ENCODE measurements at places on chromosomes 3 and 15.

- no peak for DNase-seq
These were observed 17.5 kb downstream of the RGMA start for GRCh38 chr15:93071469-93071936.

GRCh38 chr3:27927882-27928281 lies 205.8 kb upstream of the EOMES start:
- no peak for DNase-seq

DNA sequence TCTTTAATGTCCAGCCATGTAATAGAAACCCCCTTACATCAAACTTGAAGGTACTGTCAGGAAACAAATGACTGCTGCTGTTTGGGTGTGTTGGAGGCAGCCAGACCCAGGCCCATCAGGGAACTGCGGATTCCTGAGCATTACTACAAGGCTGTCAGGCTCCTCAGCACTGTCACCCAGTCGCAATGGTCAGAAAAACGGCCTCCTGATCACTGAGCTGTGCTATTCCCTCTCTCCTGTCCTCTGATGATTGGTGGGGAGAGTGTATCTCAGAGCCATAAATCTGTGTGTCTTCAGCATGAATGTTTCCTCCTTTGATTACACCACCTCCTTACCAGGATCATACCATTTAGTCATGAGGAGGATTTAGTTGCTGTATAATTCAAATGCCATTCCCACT lies 135.2 kb upstream of the GADL1 start:
- DNase-seq: no peak

DNA sequence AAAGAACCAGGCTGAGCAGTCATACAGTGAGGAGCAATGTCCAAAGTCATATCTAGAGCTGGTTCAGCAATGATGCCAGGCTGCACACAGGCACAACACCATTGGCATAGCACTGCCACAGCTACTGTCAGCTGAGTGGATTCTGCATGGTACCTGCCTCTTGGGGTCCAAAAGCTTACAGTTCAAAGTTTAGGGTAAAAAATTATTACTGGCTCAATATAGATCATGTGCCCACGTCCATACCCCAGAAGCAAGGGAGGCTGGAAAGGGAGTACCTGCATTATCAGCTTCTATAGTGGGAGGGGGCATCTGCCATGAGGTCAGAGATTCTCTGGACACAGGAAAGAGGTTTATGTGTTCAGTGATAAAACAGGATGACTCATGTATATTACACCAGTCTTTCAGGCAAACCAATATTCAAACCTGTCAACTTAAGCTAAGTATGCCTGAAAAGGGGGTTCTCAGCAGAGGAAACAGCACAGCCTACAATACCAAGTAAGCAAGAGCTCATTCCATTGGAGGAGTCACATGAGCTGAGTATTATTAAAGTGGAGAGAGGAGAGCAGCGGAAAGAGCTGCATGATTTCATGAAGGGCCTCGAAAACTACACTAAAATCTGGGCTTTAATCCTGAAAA lies 99.0 kb downstream of the ANO10 start:
- DNase-seq: no peak

DNA sequence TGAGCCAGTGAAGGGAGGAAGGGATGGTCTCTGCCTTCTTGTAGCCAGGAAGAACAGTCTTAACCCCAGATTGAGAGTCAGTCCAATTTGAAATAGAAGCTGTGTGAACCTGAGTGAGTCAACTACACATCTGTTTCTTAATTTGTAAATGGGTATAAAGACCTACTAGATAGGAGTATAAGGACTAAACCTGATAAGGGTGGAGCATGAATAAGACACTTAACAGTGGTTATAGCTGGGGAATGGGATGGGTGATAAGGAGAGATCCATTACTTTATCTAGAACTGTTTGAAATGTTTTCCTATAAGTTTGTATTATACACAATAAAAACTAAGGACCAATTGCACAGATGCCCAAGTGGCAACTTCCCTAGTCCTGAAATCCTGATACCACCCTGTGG lies 1.4 kb downstream of the MAN2C1 start:
- DNase-seq: no peak

DNA sequence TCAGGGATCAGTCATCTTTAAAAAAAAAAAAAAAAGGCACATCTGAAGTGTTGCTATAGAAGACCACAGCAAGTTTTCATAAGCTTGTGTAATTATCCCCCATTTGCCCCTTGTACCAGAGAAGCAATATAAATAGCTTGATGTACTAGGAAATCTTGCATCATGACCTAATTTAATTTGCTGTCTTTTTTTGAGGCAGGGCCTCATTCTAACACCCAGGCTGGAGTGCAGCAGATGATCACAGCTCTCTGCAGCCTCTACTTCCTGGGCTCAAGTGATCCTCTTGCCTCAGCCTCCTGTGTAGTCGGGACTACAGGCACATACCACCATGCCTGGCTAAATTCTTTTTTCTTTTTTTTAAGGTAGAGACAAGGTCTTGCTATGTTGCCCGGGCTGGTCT lies 88.7 kb downstream of the ARIH1 start:
- DNase-seq: no peak

DNA sequence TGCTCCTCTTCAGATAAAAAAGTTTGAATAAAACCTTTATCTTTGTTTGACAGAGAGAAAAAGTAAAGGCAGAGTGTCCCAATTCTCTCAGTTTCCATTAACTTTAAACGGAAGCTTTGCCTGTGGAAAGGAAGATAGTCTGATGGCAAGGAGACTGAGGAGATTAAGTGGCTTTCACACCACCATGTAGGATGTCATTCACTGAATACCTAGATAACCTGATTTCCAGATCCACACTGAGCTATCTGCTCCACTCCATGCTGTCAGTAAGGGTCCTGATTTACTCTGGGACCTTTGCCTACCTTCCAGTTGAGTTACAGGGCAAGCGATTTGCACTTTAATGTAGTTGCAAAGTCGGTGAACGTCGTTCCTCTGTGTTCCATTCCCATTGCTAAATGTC lies 233.4 kb upstream of the TBL1XR1 start:
- no peak for DNase-seq

DNA sequence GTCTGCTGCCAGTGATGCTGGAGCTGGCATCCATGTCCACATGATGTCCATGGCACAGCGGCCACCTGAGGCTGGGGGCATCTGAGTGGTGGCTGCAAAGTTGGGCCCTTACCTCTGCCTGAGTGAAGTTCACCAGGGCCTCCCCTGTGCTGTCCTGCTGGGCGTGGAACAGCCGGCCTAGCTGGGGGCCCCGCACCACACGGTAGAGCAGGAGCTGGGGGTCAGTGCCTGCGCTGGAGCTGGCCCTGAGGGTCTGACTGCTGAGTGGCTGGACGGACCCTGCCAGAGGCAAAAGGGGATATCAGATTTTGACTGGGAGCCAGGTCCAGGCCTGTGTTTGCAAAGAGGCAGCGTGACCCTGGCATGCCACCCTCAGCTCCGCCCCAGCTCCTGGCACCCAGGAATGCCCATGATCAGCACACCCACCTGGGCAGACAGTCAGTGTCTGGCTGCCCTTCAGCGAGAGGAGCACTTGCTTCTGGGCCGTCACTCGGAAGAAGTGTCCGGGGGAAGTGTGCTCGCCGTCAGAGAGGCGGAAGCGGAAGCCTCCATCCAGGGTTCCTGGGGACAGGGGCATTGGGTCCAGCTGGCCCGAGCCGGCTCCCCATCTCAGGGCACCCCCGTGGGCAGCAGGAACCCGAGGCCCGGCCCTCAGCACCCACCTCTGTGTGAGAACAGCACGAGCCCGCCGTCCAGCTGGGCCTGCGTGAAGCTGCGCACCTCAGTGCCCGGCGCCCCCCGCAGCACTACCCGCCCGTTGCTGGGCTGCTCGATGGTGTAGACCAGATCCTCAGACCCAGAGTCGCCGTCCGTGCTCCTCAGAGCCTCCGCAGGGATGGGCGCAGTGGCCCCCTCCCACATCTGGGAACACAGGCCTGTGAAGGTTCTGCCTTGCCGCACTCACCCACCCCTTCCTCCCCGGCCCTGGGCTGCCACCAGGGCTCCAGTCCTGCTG lies 30.2 kb downstream of the CSPG4 start:
- DNase-seq: no peak

GRCh38 chr3:36210840-36211651 lies 169.3 kb upstream of the STAC start:
- no peak for DNase-seq

- DNase-seq: no peak
These were observed 402.9 kb downstream of the IL20RB start for GRCh38 chr3:137360531-137361201.

GRCh38 chr3:24270204-24270691 lies 224.4 kb downstream of the THRB start:
- no peak for DNase-seq

GRCh38 chr3:124407260-124407659 lies 323.0 kb upstream of the UMPS start:
- no peak for DNase-seq

DNA sequence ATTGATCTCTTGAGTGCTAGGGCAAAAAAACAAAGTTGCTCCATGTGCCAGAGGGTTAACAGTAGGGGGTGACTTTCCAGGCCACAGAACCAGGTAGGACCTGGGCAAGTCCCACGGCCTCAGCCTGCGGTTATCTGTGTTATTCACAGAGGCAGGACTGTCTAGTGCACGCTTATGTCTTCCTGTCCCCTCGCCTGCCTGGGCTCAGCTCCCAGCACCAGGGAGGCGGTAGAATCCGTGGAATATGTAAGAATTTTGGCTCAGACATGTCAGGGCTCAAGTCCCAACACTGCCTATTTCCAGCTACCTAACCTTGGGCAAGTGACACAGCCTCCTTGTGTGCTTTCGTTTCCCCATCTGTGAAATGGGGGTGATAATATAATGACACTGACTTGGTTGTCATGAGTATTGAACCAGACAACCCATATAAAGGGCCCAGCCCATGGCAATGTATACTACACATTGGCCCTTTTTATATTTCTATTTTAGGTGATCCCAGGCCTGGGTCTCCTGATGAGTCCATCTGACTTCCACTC lies 44.3 kb upstream of the FLNB start:
- no peak for DNase-seq

- DNase-seq: no peak
These were observed 238.0 kb upstream of the CTNNB1 start for GRCh38 chr3:40961104-40961857.

GRCh38 chr3:73459711-73460110 lies 165.0 kb downstream of the PDZRN3 start:
- DNase-seq: no peak

DNA sequence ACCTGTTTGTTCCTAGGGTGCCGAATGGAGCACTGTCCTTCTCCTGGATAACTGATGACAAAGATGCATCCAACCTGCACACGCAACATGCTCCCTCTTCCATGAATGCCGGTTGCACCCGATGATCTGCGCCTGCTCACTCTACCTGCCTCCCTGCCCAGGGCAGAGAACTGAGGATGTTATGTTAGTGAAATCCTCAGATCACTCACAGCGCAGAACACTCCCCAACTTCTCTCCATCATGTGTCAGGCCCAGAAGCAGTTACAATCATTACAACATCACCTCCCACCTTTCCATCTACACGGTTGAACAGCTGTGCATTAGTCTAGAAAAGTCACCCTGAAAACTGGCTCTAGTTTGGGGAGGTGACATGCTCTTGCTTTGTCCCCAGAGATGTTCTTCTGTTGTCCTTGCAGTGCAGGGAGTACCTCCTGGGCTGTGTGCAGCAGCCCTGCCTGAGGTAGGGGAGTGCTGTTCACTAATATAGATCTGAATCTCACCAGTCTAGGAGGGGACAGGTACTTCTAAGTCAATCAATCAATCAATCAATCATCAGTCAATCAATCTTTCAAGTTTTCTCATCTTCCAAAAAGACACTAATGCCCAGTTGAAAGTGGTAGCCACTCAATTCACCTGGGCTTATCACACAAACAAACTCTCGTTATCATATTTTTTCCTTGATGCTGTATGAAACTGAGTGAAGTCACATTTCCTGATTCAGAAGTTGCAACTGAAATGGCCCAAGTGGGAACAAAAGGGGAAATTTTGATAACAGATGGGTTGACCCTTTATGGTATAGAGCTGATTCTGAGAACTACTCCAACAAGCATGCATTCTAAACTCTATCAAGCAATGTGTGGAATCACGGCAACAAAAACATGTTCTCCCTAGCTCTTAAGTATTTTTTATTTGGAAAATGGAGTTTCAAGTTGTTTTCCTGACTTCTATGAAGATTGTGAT lies 15.4 kb upstream of the ISLR start:
- DNase-seq: no peak

DNA sequence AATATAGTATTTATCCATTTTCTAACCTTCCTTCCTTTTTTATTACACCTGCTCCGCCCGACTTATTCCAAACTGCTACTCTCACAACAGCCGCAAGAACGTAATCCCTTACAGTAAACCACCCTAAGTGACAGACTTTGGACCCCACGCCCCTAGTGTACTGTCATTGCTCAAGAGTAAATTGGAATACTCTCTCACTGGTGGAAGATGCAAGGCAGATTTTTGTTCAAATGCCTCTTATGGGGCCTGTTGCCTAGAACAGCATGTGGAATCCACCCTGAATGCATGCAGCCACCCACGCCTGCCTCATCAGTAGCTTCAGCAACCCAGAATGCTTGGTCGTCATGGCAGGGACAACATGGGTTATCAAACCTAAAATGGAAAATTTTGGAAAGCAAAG lies 226.2 kb upstream of the ST8SIA2 start:
- DNase-seq: no peak

DNA sequence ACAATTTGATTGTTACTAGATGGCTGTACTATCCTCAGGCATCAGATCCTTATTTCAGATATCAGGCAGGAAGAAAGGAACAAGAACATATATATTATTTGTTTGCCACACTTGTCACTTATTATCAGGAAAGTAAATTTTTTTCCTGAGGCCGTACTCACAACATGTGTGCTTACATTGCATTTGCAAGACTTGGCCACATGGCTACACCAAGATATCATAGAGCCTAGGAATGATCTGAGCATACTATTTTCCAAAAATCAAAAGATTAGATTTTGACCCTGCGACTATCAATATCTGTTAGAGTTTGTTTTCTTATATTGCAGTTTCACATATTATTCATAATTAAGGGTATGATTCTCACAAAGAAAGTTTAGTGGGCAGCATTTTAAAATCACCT lies 426.2 kb upstream of the BCHE start:
- no peak for DNase-seq

DNA sequence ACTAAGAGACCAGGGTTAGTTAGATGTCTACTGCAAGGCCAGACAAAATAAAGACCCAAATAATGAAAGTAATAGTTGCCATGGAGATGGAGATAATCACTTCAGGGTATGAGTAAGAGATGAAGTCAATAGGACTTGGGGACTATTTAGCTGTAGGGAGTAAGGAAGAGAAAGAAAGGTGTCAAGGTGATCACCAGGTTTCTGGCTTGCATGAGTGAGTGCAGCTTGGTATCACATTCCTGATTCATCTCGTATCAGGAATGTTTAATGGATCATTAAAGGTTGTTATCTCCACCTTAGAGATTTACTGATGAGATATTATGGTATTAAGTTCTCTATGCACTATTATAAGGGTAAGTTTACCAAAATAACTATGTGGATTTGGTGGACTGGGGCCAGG lies 357.4 kb upstream of the ATP11B start:
- no peak for DNase-seq
